ENCODE measurements at places on chromosomes 1 and 21.

DNA sequence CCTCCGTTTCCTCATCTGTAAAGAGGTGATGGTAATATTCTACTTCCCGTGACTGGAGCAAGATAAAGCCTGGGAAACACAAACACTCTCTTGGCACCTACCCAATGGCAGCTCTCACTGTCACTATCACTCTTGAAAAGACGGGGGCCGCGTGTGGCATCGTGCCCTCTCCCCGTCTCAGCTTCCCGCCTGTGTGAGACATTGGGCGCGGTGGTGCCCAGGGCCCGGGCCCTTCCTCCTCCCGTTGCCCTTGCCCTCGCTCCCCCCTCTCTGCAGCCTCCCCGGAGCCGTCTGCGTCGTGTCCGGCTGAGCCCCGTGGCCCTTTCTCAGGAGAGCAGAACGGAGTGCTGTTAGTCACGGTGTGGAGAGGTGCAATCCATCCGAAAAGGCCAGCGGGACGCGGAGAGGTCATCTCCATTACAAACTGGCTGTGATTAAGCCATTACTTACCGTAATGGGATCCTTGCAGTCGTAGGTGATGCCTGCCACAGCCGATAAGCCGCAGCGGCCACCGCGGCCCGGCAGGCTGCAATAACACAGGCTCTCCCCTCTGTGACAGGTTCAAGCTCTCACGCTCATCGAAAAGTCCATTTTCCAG is 156.4 kb upstream of the ZC3H12A start:
- no peak for DNase-seq

DNA sequence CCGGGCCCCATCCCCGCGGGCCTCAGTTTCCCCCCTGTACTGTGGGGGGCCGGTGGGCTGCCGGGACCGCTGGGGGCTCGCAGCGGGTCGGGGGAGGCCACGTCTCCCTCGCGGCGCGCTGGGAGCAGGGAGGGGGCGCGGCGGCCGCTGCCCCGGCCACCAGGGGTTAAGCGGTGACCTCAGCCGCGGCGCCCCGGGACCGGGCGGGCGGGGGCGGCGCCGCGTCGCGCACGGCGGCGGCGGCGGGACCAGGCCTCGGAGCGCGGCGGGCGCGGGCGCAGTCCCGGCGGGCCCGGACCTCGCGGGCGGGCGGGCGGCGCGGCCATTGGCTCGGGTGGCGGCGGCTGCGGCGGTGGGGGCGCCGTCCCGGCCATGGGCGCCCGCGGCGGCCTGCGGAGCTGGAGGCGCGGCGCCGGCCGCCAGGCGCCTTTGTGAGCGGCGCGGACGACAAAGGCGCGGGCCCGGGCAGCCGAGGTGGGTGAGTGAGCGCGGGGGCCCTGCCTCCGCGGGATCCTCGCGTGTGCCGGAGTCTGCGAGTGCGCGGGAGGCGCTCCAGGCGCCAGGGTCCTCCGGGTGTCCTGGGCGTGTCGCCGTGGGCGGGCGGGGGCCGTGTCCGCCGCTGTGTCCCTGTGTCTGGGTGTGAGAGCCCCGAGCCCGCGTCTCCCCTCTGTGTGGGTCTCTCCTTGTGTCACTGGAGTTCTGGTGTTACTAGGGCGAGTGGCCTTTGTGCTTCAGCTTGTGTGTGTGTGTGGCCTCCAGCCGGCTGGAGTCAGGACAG is at the start of gene ARHGEF10L:
TSS of gene ARHGEF10L (plus strand) at position 222 of the 778 bp plus-strand sequence. CDS start 40,898 bp downstream, outside the sequence.
- no peak for DNase-seq

GRCh38 chr1:204558467-204558866 is 42.3 kb downstream of the MDM4 start:
- DNase-seq, result no peak

- DNase-seq, result no peak
Observed at GRCh38 chr1:168636642-168637111, 60.3 kb downstream of the XCL1 start.

GRCh38 chr1:205585835-205586785 is 45.7 kb downstream of the ELK4 start:
- no peak for DNase-seq

- no peak for DNase-seq
Observed at GRCh38 chr1:201248721-201249559, 34.4 kb upstream of the PKP1 start.

- no peak for DNase-seq
Observed at GRCh38 chr1:228875741-228876140, 140.5 kb downstream of the RHOU start.

- DNase-seq, result no peak
Observed at GRCh38 chr21:45511661-45512431, 30.4 kb downstream of the SLC19A1 start.

GRCh38 chr1:234681990-234682389 is 72.0 kb upstream of the IRF2BP2 start:
- no peak for DNase-seq

- no peak for DNase-seq
Observed at GRCh38 chr1:162391790-162392563, 10.4 kb downstream of the C1orf226 start.

Data from stimulated activated CD4-positive, alpha-beta T cell treated with anti-CD3 and anti-CD28 coated beads, Interleukin-15, amount 100 ng/mL, for 1 hour (primary cell).